ENCODE measurements at places on chromosomes 2 and 18.

- DNase-seq = no peak
Measured at GRCh38 chr18:30944773-30945417, 97.6 kb downstream of the DSC3 start.

GRCh38 chr2:174777347-174778084 lies 13.2 kb upstream of the CHRNA1 start:
- DNase-seq = no peak

GRCh38 chr2:177693658-177694339 lies 301.2 kb downstream of the AGPS start:
- DNase-seq = no peak

DNA sequence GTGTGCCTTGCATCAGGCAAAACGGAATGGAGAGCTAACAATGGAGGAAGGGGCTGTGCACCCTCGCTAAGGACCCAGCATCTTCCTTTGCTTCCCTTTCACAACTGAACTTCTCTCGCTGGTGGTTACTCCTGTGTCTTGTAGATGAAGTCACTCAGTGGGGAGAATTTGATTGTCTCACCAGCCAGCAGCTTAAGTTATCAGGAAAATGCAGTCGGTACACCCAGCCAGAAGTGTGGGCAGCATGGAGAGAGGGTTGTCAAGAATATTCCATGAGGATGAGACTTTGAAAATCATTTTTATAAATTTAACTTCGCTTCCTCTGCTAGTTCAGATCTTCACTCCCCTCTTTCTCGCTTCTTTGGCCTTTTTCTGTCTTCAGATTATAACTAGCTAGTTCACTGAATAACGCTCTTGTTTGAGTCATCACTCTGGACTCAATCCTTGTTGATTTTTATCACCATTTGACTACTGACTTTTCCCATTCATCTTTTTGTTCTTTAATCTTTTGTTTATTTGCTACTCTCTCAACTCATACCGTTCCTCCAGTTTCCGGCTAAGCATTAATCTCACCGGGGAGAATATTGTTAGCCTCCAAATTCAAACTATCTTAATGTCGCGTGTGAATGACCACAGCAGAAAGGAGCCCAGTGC lies 221.7 kb downstream of the CD226 start:
- no peak for DNase-seq

DNA sequence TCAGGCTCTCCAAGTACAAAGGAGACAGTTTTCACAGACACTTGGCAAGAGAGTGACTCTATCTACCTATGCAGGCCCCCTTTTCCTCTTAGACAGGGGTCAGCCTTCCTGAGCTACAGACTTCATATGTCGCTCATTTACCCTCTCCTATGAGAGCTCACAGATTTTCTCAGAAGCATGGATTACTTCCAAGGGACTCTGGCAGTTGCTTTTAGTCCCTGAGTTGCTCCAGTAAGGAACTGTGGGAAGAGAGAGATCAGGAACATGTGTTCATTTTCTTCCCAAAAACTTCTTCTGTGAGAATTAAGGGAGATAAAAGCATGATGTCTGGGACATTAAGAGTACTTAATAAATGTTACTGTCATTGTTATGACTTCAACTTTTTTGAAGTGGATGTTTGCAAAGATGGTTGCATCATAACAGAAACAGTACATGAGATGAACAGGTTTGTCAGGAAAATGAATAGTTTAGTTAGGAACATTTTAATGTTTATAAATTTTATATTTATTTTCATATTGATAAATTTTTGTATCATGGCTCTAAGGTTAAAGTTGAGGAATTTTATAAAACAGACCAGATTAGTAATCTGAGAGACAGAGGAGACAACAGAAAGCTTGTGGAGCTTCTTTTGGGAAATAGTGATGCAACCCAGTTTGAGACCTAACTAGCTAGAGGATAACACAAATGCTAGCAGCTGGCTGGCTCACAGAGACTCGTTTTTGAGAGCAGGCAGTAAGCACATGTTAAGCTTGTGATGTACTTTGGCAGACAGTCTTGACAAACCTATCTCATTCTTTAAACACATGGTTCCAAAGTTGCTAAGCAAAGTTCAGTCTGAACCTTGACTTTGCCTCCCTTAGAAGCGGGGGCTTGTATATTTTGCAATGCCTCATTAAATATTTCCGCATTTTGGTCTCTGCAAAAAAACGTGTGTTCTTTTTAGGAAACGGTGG lies 21.7 kb upstream of the UGP2 start:
- DNase-seq = no peak

DNA sequence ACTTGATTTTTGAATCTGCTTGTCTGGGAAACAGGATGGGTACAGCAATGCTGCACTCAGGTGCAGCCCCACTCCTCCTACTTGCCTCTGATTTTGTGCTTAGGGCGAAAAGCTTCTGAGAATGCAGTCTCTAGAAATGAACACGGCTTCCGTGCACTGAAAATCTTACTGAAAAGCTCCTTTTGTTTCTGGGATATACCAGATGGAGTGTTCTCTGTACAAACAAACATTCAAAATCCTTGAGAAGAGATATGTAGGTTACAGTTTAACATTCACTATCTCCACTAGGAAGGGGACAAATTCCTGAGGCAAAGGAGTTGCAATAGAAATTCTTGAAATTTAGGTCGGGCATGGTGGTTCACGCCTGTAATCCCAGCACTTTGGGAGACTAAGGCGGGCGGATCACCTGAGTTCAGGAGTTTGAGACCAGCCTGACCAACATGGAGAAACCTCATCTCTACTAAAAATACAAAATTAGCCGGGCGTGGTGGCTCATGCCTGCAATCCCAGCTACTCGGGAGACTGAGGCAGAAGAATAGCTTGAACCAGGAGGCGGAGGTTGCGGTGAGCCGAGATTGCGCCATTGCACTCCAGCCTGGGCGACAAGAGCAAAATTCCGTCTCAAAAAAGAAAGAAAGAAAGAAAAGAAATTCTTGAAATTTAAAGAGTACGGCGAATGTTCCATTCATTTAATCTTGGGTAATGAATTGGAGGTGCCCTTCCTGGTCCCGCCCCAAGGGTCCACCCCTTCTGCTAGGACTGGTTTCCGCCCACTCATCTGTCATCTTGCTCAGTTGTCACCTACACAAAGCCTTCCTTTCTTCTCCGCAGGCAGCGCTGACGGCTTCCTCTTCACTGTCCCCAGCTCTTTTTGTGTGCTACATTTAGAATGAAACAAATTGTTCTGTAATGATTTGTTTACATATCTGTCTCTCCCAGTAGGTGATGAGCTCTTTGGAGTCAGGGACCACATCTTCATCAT lies 92.4 kb downstream of the SOCS6 start:
- DNase-seq = no peak

DNA sequence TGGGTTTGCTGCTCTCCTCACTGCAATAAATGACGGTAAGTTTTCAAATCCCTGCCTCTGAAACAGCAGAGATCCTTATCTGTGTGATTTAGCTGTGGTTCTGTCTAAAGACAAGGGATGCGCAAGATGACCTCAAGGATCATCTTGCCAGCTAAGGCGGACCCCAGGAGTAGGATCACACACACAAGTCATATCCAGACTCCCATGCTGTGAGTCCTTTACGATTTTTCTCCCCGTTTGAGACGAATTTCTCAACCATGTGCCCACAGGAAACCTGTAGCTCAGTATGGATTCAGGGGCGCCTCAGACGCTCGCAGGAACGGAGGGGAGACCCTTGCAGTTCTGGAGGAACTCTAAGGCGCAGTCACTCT lies 11.1 kb upstream of the DCTN1 start:
- no peak for DNase-seq

GRCh38 chr2:218867900-218868299 lies 8.3 kb downstream of the WNT6 start:
- no peak for DNase-seq

DNA sequence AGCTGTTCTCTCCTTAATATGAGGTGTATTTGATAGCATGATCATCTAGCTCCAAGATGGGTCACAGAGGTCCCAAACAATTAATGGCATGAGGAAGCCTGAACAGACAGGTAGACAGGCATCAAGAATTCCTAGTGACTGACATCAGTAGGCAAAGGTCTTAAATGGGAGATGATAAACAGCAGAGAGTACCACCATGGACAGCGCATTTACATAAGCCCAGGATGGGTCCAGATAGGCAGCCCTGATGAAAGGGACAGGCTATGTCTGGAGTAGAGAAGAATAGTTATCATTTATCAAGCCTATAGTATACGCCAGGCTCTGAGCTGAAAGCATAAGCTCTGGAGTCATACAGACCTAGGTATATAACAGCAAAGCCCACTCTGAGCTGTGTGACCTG lies 434.7 kb upstream of the SETBP1 start:
- no peak for DNase-seq
